ENCODE measurements at places on chromosomes 5 and 9.

DNA sequence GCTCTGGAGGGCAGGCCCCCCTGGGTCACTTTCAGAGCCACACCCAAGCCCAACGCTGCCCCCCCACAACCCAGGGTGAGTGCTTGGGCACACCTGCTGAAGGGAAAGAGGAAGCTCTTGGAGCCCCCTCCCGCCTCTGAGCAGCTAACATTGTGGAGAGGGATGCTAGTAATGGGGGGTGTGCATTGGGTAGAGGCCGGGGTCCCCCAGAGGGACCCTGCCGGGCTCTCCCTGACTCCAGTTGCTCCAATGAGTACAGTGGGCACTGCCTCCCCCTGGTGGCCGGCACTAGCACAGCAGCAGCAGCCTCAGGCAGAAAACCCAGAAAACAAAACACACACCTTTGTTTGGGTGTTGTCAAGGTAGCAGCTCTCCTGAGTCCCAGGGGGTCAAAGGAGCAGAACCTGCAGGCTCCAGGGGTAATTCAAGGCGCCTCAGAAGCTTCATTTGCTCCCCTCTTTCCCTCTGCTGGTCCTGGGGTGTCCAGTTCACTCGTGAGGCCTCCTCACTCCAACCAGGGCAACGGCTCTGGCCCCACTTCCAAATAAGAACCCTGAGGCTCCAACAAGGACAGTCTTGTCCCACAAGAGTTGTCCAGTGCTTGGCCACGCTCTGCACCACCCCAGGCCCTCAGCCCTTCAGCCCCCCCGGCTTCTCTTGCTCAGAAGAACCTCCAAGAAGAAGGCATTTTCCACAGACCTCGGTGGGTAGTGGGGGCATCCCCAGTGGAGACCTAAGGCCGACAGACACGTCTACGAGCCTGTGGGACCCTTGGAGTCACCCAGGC, 16.1 kb downstream of the GBGT1 start:
- peak; percentile 78 for DNase-seq

GRCh38 chr5:371811-372555, 50.5 kb downstream of the AHRR start:
- DNase-seq, result no peak

GRCh38 chr9:127199001-127199791, 65.4 kb upstream of the GARNL3 start:
- peak; percentile 37 for DNase-seq

GRCh38 chr9:132241483-132241839, 79.6 kb downstream of the NTNG2 start:
- no peak for DNase-seq

DNA sequence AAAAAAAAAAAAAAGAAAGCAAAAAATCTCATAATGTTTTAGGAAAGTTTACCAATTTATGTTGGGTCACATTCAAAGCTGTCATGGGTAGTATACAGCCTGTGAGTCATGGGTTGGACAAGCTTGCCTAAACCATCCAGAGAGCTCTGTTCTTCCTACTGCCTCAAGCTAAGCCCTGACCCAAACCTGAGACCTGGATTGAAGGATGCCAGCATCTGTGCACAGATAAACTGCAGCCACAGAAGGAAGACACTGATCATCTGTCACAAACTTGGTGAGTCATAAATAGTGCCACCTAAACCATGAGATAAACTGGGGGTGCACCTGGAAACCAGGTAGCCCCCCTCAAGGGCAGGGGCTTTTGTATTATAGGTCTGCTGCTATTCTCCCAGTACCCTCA, 31.0 kb downstream of the CSF2 start:
- peak; percentile 17 for DNase-seq

- no peak for DNase-seq
These were observed 127.9 kb downstream of the ADAMTS2 start for GRCh38 chr5:179217356-179217755.

DNA sequence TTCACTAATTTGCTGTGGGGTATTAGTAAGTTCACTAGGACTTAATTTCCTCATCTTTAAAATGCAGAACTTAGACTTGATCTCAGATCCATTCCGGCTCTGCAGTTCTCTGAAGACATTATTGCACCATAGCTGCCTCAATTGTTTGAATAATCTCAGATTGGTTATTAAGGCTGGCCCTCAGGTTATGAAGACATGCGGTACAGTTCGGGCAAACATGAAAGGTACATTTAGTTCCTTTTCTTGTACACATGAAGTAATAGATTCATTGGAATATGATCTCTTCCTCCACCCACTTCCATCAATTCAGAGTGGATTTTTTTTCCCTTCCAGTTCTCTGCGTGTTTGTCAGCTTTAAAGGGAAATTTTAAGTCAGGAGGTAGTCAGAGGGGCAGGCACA, 28.0 kb downstream of the ATP6V0E1 start:
- peak; percentile 52 for DNase-seq

- DNase-seq, result no peak
These were observed 151.1 kb downstream of the DMRT2 start for GRCh38 chr9:1201262-1201661.

DNA sequence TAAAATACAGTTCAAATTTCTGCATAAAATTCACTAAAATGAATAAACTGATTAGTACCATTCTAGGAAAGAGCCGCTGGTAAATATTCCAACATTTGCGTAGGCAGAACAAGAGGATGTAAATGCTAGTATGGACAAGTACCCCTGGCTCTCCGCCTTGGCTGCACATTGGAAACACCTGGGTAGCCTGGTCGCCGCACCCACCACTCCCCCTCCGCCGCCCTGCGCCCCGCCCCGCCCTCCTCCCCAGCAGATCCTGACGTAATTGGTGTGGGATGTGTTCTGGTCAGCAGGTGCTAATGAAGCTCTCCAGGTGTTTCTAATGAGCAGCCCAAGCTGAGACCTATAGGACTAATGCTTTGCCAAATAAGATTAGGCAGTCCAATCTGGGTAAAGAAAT, 225.7 kb downstream of the FRMD3 start:
- DNase-seq, result no peak

GRCh38 chr5:37926732-37927131, 86.9 kb upstream of the GDNF start:
- no peak for DNase-seq

- DNase-seq, result peak; percentile 23
These were observed 32.6 kb upstream of the RXRA start for GRCh38 chr9:134293611-134294152.

- no peak for DNase-seq
These were observed 2.7 kb upstream of the PHPT1 start for GRCh38 chr9:136846376-136847087.

- no peak for DNase-seq
These were observed 169.3 kb downstream of the INSYN2B start for GRCh38 chr5:169811023-169811422.

- DNase-seq, result no peak
These were observed 48.5 kb upstream of the SNCAIP start for GRCh38 chr5:122263352-122264030.

DNA sequence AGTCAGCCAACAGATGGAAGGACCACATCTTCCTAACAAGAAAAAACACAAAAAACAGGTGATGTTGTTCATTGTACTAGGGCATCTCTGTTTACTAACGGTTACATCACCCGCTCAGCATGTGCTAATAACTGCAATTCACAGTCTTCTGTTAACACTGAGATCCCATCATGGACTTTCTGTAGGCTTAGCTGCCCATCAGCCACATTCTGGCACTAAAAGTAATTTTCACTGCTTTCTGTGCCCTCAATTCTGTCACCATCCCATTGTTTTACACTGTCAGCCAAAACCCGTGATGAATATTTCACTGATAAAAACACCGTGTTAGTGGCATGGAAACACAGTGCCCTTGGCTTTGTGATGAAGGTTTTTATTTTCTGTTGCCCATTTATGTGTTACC, 64.6 kb downstream of the CAST start:
- no peak for DNase-seq

DNA sequence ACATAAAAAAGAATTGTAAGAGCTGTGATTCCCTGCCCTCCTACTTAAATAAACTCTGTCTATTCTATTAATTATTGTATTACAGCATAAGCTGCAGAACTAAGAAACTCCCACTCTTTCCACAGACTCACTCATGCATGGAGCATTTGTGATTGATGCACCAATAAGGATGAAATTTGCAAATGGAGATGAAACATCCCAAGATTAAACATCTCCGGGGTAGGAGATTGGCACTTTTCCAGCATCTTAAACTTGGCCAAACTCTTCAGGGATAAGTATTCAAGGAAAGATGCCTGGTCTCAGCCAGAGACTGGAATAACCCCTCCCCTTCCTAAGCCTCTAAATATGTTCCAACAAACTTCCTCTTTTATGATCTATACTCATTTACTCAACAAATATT, 472.0 kb downstream of the ACTL7B start:
- DNase-seq, result peak; percentile 2

DNA sequence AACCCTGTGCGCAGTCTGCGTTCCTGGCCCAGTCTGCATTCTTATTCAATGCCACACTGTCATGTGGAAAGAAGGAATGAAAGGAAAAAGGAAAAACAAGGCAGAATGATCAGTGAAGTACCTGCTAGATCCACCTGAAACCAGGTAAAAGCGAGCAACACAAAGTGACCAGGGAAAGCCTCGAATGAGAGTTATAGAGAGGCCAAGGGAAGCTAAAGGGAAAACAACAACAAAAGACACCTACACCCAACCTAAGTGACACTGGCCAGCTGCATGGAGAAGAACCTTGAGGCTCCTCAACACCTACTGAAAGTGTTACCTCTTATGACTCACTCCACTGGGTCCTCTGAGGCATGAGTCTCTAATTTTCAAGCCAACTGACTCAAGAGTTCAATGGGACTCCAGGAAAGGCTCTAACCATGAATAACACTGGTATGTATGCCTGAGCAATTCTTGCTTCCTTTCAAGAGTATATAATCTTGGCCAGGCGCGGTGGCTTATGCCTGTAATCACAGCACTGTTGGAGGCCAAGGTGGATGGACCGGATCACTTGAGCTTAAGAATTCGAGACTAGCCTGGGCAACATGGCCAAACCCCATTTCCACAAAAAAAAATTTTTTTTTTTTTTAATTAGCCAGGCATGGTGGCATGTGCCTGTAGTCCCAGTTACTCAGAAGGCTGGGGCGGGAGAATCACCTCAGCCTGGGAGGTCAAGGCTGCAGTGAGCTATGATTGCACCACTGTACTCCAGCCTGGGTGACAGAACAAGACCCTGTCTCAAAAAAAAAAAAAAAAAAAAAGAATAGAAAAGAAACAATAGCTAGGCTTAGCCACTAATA, 29.0 kb downstream of the MTMR12 start:
- no peak for DNase-seq

DNA sequence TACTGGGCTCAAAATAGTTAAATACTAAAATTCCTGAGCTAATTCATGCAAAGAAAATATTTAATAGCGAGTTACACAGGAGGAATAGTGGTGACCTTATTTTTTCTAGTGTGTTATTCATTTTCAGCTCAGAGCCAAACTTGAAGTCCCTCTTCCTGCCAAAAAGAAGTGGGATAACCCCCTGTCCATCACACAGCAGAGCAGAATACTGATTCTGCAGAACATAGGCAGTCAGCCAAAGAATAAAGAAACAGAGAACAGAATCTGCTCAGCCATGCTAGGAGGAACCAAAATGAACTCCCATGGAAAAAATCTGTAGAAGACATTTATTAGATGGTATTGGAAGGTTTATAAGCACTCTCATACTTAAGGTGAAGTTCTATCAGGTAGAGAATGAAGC, 49.4 kb upstream of the GRIN3A start:
- DNase-seq, result no peak

GRCh38 chr9:87578625-87579024, 81.0 kb downstream of the DAPK1 start:
- no peak for DNase-seq

- no peak for DNase-seq
These were observed 219.9 kb upstream of the GLRA1 start for GRCh38 chr5:152144556-152144955.

DNA sequence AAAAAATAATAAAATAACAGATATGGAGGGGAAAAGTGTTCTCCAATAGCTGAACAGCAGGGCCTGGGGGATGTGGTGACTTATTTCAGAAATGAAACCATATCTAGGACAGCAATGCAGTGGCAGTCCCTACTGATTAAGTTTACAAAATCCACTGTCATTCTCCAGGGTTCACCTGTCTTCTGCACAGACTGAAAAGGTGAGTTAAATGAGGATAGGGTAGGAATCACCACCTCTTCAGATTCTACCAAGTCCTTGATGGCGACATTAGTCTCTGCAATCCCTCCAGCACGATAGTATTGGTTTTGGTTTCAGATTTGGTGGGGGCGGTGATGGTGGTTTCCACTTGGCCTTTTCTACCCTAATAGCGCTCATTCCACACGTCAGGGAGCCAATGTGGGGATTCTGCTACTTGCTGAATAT, 32.3 kb upstream of the NPM1 start:
- peak; percentile 11 for DNase-seq

GRCh38 chr9:76369583-76369982, 24.6 kb downstream of the RFK start:
- no peak for DNase-seq

GRCh38 chr5:156021866-156022265, 305.1 kb upstream of the SGCD start:
- no peak for DNase-seq

DNA sequence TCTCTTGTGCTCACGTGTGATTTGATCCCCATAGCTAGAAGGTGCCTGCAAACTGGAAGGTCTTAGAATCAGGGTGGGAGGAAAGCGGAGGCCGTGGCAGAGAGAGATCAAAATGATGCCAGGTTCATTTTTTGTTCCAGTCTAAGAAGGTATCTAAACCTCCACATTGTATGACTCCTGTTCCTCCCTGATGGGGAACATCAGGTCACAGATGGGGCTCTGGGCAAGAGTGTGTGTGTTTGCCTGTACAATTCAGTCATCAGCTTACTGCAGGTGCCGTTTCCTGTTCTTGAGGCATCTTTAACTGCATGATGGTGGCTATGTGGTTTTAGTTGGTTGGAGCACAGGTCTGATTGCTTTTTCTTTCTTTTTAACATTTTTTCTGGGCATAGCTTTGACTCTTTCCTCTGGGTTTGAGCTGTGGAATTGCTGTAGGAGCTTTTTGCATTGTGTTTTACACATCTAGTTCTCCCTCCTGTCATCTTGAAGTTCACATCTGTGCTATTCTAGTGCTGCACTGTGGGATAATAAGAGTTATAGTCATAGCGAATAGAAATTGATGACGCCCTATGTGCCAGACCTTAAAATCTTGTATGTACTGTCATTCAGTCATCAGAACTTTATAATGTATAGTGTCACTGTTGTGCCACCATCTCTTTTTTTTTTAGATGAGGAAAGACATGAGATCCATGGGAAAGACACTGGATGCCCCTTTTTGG, 30.8 kb downstream of the ARHGAP26 start:
- no peak for DNase-seq

DNA sequence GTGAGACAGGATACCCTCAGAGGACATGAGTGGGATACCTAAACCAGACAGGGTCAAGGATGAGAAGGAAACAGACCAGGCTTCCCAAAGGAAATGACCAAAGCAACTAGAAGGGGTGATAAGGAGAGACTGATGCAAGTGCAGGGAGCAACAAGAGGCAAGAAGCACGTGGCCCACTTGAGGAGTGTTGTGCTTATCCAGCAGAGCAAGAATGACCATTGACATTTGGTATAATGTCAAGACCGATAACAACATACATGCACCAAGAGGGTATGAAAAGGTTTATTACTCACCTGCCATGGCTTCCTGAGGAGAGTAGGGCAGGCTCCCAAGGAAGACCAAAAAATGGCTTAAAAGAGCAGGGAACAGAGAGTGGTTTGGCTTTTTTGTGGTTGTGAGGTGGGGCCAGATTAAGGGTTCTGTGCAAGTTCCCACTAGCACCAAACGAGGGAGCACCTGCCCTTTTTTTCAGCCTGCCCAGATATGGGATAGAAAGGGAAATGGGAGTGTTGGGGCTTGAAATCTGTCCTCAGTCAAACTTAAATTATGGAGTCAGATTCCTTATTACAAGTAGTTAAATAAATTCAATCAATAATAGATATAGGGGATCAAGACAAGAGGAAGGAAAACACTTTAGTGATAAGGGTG, 513.6 kb downstream of the RASEF start:
- DNase-seq, result no peak

GRCh38 chr5:63286724-63287123, 675.5 kb downstream of the HTR1A start:
- DNase-seq, result no peak

All from inflammatory macrophage treated with lipopolysaccharide for 1 hour (primary cell).